T1000 (cell line): ENCODE measurements at places on chromosomes 5 and 9.

- peak; percentile 8 for DNase-seq
These were observed 68.8 kb upstream of the PPP2R2B start for GRCh38 chr5:146947181-146947941.

GRCh38 chr5:173065155-173065554 lies 9.0 kb downstream of the CREBRF start:
- DNase-seq, result no peak

- DNase-seq, result no peak
These were observed 256.2 kb downstream of the TAF11L14 start for GRCh38 chr5:17890501-17890900.

GRCh38 chr5:160382346-160382745 lies 11.9 kb upstream of the C1QTNF2 start:
- DNase-seq, result no peak

DNA sequence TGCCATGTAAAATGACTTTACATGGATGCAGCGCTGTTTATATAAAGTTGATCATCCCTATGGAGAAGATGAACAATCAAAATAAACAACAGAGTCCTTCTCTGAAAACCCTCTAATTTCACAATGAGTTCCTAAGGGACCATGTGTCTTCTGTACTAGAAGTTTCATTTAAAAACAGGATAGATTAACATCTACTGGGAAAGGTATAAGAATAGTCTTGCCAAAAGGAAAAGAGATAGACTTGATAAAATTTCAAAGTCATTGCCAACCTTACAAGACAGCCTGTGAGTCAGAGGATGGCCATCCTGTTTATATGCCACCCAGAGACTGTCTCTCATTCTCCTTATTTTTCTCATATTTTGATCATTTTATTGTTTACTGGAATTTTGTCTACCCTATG lies 367.1 kb upstream of the PDE4D start:
- no peak for DNase-seq

DNA sequence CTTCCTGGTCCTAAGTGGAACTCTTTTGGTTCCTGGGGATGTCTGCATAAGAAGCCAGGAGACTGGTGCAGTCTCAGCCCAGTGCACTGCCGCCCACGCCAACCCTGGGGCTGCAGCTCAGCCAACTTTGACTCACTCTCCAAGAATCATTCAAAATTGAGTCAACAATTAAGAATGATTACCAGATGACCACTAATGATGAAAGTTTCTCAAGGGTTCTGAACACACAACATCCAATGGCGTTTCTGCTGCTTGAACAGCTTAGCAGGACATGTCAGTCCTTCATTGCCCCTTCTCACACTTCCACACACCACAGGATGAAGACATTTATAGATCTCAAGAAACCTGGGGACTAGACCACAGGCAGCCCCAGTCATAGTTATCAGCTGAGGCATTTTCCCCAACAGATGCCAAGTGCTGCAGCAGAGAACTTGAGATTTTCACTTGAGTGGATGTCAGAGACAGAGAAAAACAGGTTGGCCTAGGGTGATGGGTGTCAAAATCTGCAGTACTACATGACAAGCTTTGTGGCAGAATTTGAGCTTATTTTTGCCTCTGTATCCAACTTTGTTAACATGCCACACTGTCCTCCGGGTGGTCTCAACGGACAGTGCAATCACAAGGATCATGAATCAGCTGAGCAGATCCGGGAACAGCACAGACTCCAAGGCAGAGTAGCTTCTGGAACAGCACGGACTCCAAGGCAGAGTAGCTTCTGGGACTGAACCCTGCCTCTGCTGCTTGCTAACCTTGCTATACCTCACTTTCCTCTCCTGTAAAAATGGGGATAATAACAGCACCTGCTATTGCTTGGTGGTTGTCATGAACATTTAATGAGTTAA lies 356.1 kb downstream of the SPOCK1 start:
- DNase-seq, result peak; percentile 59

DNA sequence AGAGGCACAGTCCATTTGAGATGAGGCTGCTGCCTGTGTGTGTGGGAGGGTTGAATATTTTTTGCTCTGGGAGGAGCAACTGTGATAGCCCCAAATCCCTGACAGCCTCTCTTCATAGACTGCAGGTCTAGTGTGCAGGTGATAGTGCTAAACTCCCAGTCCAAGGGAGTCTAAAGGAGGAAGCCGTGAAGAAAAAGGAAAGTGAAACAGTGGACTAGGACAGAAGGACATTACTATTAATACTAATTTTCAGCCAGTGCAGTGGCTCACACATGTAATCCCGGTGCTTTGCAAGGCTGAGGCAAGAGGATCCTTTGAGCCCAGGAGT lies 295.0 kb downstream of the PDE4D start:
- DNase-seq, result no peak

DNA sequence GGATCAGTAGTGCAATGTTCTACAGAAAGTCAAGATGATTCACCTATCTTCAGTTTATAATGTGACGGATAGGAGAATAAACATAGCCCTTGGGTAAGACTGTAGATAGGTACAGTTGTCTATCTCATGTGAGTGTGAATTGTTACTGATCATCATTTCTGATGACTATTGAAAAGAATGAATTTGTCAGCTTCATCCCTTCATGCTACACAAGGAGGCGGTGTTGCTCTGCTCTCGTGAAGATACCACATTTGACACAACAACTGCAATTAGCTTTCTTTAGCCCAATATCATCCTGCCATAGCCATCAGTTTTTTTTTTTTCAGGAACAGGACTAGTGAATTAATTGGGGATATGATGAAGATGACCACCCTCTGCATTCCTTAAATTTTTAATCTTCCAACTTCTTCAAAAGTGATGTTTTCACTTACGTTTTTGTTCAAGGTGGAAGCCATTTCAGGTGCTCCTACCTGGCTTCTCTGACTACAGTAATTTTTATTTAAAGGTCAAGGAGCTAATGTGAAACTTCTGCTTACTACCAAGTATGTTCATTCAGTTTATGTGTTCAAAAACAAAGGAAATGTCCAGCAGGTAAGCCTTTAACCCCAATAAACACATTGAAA lies 152.9 kb upstream of the MOCS2 start:
- no peak for DNase-seq

DNA sequence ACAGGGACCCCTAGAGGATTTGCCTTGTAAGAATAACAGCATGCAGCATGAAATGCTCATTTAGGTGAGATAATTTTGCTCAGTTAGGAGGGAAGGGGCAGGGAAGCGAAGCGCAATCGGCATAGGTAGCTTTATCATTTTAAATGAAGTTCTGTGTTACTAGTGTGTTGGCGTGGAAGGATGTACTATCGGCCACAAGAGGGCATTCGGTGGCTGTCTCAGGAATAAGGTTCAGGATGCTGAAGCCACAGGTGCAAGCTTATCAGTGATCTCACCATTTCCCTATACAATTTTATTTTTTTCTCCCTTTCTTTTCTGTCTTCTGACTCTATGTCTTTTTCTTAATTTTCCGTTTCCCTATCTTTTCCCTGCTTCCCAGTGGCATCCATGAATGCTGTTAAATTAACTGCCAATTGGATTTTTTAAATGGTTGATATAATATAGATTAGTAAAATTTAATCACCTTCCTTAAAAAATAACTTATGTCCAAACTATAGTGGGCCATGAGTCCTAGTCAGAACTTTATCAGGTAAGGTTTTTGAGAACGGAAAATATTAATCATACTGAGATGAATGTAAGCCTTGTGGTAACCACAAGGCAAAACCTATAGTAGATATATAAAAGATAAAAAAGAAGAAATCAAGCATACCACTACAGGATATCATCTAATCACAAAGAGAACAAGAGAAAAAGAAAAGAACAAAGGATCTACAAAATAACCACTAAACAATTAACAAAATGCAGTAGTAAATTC lies 1.2 kb upstream of the INSL6 start:
- no peak for DNase-seq

GRCh38 chr5:113054899-113055298 lies 78.3 kb downstream of the DCP2 start:
- no peak for DNase-seq

- DNase-seq, result no peak
These were observed 94.5 kb downstream of the TMC1 start for GRCh38 chr9:72615931-72616330.

DNA sequence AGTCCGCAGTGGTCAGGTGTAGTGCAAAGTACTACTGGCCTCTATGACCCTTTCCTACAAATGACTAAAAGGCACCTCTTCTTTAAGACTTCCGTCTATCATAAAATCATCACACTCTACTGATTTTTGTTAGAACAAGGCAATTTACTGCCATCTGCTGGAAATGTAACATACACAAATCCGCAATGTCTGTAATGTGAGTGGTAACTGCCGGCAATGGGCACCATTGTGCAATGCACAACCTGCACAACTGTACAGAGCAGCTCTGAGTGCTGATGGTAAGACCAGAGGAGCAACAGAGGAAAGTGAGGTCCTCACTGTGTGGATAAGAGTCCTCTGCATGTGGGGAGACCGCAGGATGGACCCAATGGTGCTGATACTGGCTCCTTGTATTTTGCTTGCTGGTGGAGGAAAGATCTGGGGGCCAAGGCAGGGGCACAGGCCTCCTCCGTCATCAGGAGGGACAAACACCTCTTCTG lies 103.7 kb downstream of the ATPSCKMT start:
- no peak for DNase-seq

DNA sequence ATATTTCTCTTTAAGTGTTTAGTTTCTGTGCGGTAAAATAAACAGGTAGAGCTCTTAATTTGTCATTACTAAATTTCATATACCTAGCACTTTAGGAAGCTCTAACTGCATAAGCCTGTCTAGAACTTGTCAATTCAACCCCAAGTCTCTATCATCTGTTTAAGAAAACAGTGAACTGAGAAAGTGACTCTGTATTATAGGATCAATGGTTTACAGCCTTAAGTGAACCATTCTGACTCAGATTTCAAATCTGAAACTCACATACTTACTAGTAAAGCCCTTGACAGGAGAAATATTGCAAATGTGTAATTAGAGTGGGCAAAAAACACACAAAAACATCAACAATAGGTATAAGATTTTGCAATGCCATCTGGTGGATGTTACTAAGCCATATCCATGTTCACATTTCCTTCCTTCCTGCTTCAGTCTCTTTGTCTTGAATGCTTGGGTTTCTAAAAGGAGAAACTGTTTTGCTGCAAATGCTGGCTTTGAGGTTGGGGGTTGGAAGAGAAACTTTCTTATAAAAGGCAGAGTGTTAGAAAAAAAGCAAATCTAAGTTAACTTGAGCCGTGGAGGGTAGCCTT lies 101.8 kb downstream of the DOCK8 start:
- no peak for DNase-seq

- DNase-seq, result no peak
These were observed 72.9 kb downstream of the ANGPTL2 start for GRCh38 chr9:127049581-127049980.

DNA sequence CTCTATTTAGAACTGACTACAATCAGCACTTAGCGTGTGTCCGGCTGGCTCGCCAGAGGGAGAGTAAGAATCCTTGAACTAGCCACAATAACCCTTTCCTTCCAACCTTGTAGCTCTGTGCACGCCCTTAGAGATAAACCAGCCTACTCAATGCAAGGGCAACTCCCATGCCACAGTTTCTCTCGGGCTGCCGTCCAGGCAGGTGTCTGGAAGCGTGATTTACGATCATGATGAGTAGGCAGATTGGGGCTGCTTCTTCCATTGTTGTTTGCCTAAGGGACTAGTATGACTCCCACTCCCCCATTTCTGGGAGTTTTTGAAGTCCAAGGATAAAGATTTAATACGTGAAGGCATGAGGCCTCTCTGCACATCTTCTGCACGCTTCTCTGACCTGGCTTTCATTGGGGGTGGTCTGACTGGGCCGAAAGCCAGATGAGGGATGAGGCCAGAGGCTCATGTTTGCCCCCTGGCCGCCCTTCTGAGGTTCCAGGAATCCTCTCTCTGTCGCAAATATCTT lies 134.0 kb upstream of the MYO10 start:
- DNase-seq, result no peak

GRCh38 chr9:16705111-16705604 lies 165.3 kb downstream of the BNC2 start:
- peak; percentile 85 for DNase-seq

GRCh38 chr9:14027116-14027800 lies 286.7 kb downstream of the NFIB start:
- no peak for DNase-seq

DNA sequence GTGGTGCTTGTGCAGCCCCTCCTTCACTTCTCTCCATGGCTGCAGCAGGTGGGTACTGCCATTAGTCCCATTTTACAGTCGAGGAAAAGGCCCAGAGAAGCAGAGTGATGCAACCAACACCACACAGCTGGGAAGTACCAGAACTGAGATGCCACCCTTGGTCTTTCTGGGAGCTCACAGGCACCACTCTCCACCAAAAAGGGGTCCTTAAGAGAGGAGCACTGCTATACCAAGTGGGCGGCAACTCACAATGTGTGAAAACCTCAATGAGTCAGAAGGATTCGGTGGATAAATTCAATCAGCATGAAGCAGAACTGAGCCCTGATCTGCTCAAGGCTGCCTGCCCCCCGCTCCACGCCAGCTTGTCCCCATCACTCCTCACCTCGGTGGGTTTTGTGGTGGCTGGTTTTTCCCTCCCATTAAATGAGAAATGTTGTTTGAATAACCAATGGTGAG lies 213.7 kb downstream of the FSTL4 start:
- DNase-seq, result no peak

GRCh38 chr5:89377767-89378455 lies 494.9 kb upstream of the MEF2C start:
- no peak for DNase-seq

DNA sequence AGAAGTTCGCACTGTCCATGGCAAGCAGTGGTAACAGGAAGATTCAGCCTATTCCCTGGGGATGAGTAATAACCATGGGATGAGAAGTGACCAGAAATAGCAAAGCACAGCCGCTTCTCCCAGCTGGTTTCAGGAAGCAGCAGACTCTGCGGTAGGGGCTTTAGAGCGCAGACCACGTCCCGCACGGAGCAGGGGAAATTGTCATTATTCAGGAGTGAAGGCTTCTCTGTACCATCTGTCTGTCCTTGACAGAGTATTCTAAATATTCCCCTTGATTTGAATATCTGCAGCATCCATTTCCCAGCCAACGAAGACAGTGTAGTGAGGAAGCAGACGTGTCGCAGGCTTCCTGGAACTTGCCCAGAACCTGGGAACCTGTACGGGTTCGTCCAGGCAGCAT lies 159.6 kb downstream of the NXNL2 start:
- DNase-seq, result no peak

- no peak for DNase-seq
These were observed 14.6 kb downstream of the RETREG1 start for GRCh38 chr5:16602182-16602581.

- DNase-seq, result no peak
These were observed 26.2 kb downstream of the ZNF462 start for GRCh38 chr9:106889061-106889590.

- peak; percentile 23 for DNase-seq
These were observed 629.3 kb downstream of the ANXA1 start for GRCh38 chr9:73780916-73781315.
